Stimulated activated CD4-positive, alpha-beta T cell treated with anti-CD3 and anti-CD28 coated beads, Interleukin-1b, Interleukin-23, amount 100 ng/mL, for 24 hours (primary cell): ENCODE measurements at places on chromosomes 5 and 9.

GRCh38 chr5:14035859-14036503 lies 91.5 kb upstream of the DNAH5 start:
- no peak for DNase-seq

DNA sequence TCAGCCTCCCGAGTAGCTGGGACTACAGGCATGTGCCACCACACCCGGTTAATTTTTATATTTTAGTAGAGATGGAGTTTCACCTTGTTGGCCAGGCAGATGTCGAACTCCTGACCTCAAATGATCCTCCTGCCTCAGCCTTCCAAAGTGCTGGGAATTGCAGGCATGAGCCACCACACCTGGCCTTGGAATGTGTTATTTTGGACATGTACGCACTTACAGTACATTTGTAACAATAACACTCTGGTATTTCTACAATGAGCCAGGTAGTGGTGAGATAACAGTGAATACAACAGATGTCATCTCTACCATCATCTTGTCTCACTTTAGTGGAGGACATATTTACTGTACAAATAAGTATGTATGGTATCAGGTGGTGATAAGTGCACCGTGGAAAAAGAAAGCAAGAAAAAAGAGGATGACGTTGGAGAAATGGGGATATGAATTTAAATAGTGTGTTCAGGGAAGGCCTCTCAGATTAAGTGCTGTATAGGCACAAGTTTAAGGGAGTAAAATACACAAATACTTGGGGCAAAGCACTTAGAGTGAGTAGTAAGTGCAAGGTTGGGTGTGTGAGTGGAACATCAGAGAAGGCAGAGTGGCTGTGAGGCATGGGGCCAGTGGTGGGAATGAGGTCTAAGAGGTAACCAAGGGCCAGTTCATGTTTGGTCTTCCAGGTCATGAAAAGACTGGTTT lies 100.1 kb downstream of the CDC42SE2 start:
- DNase-seq: no peak

- no peak for DNase-seq
Observed at GRCh38 chr5:38800515-38800914, 45.3 kb upstream of the OSMR start.

DNA sequence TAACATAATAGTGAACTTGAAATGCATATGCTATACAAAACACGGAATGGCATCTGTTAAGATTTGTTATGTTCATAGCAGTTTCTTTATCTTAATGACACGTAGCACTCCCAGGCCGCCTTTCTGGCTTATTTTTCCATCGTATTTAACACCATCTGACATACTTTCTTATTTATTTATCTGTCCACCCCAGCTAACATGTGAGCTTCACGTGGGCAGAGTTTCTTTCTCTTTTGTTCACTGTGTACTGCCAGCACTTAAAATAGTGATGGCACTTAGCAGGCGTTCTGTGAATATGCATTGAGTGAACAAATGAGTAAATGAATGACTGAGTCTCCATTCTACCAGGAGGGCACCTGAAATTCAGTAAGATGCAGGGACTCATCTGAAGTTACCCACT lies 29.4 kb upstream of the SYNPO start:
- no peak for DNase-seq

GRCh38 chr9:19510907-19511306 lies 102.1 kb downstream of the ACER2 start:
- no peak for DNase-seq

DNA sequence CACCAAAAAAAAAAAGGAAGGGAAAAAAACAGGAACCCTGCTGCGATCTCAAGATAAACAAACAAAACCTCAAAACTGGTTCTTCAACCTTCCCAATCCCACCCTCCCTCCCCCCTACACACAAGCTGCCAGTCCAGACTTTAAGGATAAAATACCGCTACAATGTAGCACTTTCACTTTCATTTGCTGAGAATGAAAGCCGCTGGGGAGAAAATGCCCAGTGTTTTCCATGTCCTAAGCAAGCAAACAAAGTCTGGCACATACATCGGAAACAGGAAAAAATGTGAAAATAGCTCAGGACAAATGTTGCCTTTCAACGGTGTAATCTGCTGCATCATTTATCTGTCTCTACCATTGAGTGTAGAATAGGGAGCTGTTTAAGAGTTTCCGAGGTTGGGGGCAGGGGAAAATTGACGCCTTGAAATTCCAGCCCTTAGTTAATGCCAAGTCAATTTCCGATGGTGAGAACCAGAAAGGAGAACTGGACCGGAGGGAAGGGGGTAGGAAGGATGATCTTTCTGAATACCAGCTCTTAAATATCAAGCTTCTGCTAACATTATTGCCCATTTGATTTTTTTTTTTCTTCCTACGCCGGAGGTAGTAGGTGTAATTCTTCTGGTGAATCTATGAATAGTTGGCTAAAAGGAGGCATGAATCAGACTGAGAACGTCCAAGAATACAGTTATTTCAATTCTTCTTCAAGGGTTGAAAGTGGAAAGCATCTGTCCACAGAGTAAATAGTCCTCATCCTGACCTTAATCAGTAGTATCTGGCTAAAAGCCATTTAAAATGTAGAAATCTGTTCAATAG lies 1.2 kb upstream of the ADAMTS6 start:
- no peak for DNase-seq

DNA sequence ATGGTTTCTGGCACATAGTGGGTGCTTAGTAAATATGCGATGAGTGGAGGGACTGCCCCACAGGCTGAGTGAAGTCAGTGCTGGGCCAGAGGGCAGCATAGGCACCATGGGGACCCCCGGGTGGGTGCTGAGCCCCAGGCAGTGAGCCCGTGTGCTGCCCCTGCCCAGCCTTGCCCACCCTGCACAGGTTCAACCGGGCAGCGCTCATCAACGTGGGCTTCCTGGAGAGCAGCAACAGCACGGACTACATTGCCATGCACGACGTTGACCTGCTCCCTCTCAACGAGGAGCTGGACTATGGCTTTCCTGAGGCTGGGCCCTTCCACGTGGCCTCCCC lies 7.2 kb downstream of the B4GALT7 start:
- DNase-seq: no peak

DNA sequence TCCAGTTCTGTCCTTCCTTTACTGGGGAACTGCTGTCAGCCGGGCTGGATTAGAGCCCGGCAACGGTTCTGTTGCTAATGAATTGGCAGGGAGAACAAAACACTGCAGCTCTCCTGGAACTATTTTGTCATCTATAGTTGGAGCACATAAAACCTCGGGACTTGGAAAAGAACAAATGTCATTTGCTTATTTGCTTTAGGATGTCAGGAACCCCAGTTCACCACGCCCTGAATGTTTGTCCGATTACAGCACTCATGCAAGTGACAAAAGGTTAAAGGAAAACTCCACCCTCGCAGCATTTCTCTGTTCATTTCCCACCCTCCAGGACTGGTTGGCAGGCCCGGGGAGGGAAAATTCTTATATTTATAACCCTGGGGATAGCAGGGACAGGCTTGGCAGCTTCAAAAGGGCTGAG lies 66.4 kb upstream of the PLPP1 start:
- DNase-seq: no peak

DNA sequence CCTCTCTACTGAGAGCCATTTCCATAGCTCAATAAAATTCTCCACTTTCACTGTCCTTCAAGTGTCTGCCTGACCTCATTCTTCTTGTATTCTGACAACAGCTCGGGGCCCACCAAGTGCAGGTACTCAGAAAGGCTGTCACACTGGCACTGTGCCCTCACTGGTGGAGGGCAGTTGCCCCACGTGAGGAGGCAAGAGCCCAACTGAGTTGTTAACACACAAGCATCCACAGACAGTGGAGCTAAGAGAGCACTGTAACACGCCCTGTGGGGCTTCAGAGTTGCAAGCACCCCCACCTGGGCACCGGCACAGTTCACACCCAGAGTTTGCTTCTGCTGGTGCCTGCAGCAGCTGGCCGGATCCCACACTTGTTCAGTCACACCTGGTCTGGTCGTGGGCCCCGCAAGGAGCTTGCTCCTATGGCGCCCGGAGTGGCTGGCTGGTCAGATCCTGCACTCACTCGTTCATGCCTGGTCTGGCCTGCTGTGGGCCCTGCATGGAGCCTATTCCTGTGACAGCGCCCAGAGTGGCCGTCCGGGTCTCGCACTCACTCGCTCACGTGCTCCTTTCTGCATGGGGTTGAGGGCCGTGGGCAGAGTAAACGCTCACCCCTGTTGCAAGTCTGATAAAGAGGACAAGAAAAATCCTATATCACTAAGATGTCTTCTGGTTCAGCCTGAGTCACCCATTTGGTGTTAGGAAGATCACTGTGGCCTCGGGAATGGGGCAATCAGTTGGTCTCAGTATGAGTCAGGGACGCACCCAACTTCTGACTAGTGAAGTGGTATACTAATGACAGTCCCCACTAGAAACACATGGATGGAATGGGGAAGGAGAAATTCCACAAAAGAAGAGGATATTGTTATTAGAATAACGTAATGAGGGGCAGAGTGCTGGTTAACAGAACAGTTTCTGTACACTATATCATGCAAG lies 87.0 kb upstream of the CCNH start:
- no peak for DNase-seq

DNA sequence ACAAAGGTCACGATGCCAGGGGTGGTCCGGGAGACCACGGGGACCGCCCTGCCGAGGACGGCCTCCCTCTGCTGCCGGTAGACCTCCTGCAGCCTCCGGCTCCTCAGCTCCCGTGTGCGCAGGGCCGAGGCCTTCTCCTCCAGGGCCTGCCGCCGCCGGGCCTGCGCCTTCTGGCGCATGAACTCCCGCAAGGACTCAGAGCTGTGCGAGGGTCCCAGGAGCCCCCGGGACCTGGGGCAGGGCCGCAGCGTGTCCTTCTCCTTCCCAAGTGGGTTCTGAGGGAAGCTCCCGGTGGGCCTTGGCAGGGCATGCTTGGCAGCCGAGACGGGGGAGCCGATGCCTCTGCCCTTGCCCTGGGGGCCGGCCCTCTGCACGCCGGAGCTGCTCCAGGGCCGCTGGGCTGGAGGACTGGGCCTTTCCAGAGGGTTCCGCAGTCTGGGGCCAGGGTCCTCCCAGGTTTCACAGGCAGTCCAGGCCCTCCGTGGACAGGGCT lies 13.3 kb downstream of the CCDC187 start:
- no peak for DNase-seq

DNA sequence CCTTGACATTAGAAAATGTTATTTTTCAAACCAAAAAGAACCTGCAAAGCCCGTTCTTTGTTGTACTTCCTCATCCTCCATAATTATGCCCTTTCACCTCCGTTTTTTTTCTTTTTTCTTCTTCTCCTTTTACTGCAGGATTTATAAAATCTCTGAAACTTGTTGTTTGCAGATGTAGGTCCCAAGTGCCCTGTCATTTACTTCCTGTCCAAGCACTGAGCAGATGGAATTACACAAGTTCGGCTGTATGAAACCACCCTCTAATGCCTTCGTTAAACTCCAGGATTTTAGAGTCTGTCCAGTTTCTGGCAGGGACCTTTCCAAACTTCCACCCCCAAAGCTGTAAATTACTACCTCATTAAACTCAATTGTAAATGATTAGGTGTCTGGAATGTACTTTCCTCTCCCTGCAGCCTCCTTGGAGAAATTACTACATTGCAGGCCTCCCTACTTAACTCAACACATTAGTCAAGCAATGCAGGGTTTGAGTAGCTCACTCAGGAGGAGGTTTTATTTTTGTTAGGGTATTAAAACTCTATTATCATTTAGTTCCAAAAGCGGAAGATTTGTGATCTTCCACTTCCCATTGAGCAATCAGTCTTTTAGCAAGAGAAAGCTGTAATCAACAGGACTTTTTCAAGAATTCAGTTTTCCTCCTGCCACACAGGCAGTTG lies 125.6 kb upstream of the LPAR1 start:
- DNase-seq: no peak

- DNase-seq: no peak
Observed at GRCh38 chr9:40884072-40884901, 244.2 kb downstream of the FOXD4L6 start.

DNA sequence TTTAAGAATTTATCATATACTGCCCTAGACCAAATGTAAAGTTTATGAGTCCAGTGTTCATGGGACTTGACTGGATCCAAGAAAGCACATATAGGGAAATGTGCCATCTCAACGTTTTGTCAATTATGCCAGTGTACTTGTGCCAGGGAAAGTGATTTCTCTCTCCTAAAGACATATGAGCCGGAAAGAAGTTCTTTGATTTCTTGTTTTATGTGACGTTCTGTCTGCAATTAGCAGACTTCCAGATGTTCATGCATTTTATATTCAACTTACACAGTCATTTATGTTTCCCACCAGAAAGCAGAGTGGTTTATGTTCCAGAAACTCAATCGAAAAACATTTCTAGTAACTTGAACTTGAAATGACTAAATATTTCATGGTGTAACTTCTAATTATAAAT lies 203.8 kb downstream of the FAM170A start:
- no peak for DNase-seq
